Astrocyte (in vitro differentiated cells and primary cell): ENCODE measurements at places on chromosomes 7 and 10. TPM values are rescaled to one million over a fixed set of nuclear protein-coding genes. Genes with fewer than 3 reads are reported as not detected.

The GRM8 gene
- total RNA-seq: 0.96 and 2.2 TPM in 2 replicates

The WNT2 gene
- 0.07 and 0.24 TPM in 2 replicates for total RNA-seq

- DNase-seq: no peak
Observed at GRCh38 chr10:35316218-35316967, 19.9 kb upstream of the CCNY start.

DNA sequence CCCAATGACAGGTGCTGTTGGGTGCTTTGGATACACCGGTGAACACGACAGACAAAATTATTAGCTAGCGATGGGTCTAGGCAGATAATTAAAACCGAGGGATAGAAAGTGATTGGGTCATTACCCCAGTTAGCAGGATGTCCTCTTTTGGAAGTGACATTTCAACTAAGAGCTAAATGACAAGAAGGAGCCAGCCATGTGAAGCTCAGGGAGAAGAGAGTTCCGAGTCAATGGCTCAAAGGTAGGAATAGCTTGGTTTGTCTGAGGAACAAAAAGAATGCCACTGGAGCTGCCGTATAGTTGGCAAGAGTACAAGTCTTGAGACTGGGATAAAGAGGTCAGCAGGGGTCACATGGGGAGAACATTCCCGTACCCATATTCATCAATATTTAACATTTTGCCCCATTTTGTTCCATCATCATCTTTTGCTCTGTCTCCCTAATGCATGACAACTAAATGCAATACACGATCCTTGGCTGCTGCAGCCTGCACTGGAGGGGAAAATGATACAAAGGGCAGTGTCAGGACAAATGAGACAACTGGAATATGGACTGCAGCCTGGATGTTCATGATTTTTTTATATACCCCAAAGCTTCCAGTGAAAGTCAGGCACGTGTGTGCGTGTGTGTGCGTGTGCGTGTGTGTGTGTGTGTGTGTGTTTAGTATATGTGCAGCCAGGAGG lies 115.7 kb downstream of the ICA1 start:
- no peak for DNase-seq

The WDFY4 gene
- total RNA-seq: 0.02 and 0.25 TPM in 2 replicates
